Stimulated activated CD8-positive, alpha-beta memory T cell treated with anti-CD3 and anti-CD28 coated beads, Interleukin-4, amount 100 ng/mL, for 1 hour (primary cell): ENCODE measurements at places on chromosomes 5 and 9.

- DNase-seq: no peak
Observed at GRCh38 chr5:67303356-67303755, 106.8 kb upstream of the CD180 start.

- no peak for DNase-seq
Observed at GRCh38 chr5:67363180-67363709, 166.6 kb upstream of the CD180 start.

DNA sequence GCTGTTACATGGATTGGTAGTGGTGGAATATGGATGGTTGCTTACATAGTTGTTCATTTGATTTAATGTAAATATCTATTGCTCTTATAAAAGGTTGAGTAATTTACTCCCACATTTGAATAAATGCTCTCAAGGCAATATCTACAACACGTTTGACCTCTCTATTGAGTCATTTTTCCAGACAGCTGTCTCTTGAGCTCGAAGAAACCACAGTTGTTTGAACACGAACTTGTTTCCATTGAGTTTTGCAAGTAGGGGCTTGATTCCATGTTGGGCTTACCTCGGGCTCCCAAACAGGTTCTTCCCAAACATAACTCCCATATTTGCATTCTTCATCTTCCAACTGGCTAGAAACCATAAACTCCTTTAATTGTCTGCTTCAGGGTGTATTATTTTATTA, 115.0 kb upstream of the HMHB1 start:
- DNase-seq: no peak

- no peak for DNase-seq
Observed at GRCh38 chr9:18922161-18922885, 110.7 kb downstream of the SAXO1 start.

GRCh38 chr9:33820231-33820745, 3.3 kb downstream of the UBE2R2 start:
- DNase-seq: no peak

DNA sequence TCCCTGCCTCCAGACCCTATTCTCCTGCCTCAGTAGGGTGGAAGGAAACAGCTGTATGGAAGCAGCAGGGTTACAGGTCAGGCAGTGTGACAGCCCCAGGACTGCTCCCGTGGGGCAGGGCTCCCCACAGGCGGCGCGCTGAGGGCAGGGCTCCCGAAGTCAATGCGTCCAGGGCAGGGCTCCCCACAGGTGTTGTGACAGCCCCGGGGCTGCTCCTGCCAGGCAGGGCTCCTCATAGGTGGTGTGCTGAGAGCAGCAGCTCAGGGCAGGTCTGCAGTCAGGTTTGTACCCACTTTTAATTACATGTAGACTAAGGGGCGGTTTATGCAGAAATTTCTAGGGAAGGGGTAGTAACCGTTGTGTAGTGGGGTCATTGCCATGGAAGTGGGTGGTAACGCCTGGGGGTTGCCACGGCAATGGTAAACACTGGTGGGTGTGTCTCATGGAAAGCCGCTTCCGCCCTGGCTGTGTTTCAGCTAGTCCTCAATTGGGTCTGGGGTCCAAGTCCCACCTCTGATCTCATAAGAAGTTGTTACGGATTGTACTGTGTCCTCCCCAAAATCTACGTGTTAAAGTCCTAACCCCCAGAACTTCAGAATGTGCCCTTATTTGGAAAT, 16.7 kb upstream of the TERT start:
- no peak for DNase-seq

DNA sequence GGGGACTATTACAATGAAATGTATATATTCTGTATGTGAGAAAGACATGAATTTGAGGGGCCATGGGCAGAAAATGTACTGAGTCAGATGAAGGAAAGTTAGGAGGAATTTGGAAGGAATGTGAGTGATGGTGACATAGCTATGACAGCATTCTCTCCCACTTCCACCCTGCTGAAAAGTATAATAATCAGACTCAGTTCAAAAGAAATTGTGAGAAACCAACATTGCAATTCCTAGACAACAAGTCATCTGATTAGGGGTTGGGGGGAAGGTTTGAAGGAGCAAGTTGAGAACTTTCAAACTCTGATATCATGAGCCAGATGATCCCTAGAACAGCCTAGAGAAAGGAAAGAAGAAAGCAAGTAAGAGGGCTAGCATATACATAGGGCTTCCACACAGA, 370.6 kb downstream of the DMRTA1 start:
- DNase-seq: no peak

DNA sequence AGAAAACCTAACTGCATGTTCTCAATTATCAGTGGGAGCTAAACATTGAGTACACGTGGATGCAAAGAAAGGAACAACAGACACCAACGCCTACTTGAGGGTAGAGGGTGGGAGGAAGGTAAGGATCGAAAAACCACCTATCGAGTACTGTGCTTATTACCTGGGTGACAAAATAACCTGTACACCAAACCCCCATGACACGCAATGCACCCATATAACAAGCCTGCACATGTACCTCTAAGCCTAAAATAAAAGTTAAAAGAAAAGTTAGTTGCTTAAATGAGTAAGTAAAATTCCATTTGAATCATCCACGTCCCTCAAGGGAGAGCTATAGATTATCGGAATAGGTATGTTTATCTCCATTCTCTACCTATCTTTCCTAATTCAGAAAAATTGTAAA, 210.2 kb upstream of the ADCY2 start:
- DNase-seq: no peak

- DNase-seq: peak; percentile 44
Observed at GRCh38 chr9:130128733-130129431, 43.3 kb upstream of the NCS1 start.

GRCh38 chr9:82273121-82273520, 284.5 kb downstream of the SPATA31D1 start:
- no peak for DNase-seq

DNA sequence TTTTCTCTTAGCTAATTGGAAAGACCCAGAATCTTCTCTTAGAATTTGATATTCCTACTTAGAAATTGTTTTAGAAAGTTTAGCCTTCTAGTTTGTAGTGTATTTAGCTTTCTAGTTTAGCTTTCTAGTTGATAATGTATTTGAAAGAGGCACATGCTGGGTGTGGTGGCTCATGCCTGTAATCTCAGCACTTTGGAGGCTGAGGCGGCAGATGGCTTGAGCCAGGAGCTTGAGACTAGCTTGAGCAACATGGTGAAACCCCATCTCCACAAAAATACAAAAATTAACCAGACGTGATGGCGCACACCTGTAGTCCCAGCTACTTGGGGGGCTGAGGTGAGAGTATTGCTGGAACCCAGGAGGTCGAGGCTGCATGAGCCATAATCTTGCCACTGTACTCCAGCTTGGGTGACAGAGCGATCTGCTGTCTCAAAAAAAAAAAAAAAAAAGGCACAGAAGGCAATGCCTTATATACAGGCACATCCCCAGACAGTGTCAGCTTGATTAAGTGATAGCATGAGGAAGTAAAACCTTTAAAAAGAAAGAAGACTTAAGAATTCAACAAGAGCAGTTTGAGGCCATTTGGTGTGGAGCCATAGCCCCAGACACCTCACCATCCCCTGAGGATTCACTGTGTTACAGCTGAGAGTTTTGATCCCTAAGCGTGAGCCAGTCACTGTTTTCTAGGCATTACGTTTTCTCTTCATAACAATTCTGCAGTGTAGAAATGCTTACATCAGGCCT, 34.6 kb downstream of the ZSWIM6 start:
- DNase-seq: no peak

- DNase-seq: no peak
Observed at GRCh38 chr5:150945947-150946346, 41.2 kb upstream of the ZNF300 start.

GRCh38 chr5:84791138-84791537, 406.5 kb upstream of the EDIL3 start:
- DNase-seq: no peak

DNA sequence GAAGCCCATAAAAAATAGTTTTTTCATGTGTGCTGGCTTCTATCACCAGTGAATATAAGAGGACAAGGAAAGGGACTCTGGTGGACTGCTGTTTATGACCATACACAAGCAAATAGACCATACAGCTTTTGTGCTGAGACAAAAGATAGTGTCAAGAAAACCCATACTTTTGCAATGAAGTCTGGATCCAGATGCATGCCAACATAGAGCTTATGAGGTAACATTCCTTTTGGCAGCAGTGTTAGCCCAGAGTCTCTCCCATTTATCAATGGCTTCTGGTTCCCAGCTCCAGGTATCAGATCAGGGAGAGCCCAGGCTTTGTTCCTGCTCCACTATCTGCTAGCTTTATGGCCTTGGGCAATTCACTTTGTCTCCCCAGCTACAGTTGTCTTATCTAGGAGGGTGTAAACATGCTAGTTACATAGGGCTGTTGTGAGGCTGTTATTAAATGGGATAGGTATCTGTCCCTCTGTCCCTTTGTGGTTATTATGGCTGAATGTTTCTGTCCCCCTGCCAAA, 55.6 kb downstream of the CCDC192 start:
- DNase-seq: no peak

DNA sequence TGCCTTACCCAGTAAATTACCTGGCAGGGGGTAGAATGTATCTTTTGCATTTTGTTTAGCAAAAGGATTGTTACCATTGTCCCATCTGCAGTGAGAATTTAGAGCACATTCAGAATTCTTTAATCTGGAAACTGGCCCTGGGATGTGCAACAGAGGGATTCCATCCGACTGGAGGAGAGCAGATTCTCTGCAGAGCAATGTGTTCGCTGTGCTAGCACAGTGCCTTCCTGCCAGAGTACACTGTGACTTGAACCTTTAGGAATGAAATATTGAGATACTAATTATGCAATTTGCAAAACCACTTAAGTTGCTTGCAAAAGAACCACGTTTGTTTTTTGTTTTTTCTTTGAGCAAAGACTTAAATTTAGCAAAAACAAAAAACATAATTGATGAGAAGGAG, 22.5 kb upstream of the DMRT1 start:
- no peak for DNase-seq

DNA sequence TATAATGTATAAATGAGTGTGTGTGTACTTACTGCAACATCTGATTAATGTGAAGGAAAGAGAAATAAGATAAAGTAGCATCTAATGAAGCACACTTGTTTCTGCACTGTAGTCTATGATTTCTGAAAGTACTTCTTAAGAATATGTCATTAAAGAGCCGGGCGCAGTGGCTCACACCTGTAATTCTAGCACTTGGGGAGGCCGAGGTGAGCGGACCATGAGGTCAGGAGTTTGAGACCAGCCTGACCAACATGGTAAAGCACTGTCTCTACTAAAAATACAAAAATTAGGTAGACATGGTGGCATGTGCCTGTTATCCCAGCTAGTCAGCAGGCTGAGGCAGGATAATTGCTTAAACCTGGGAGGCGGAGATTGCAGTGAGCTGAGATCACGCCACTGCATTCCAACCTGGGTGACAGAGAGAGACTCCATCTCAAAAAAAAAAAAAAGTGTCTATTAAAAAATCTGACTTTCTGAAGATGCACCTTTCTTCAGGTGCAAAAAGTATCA, 556.9 kb downstream of the PTPRD start:
- no peak for DNase-seq

DNA sequence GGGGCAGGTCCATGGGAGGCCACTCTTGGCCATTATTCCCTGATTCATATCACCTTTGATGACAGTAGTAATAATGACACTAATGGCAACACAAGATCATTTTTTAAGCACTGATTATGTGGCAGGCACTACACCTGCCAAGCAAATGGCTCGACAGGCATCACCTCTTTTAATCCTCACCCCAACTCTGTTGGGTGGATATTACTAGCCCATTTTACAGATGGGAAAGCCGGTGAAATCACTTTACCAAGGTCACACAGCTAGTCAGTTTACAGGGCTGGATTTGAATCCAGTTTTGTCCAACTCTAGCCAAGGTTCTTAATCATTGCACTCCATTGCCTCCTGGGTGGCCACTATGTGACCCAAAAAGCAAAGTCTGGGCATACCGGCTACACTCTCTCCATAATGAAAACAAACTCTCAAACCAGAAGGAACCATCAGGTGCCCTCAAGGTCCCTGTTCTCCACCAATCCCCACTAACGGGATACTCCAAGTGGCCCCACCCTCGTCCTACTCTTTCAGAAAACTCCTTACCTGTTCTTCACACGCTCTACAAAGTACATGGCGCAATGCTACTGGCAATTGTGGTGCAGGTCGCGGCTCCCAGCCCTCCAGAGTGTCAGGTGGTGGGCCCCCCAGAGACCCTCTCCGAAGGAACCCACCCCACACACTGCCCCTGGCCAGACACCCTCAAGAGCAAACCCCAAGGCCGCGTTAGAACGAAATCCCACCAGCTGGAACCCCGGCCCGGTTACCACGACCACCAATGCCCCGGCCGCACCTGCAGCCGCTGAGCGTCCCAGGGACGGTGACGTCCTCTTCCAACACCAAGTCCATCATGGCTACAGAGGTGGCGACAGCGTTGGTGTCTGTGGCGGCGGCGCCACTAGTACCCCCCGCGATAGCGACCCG, 572 bp downstream of the CDK5RAP2 start:
- no peak for DNase-seq

DNA sequence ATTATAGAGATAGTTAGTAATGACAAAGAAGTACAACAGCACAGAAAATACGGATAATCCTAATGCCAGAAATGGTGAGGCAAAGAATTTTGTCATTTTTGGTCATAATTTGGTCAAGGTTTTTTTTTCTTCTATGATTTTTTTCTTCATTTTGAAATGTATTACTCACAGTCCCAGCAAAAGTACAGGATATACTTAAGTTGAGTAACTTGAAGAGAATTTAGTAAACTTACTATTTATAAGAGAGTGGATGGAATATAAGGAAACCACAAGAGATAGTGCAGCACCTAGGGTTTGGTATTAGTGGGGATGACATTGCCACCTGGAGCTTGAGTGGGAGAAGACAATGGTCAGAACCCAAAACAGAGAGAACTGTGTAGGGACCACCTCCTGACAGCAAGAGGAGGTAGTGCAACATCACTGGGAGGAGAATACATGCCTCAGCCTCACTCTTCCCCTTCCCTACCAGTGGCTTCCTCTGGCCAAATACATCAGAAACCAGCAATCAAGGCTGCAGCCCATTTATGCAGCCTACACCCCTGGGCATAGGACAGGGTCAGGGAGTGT, 434.5 kb upstream of the TRPC7 start:
- DNase-seq: no peak

DNA sequence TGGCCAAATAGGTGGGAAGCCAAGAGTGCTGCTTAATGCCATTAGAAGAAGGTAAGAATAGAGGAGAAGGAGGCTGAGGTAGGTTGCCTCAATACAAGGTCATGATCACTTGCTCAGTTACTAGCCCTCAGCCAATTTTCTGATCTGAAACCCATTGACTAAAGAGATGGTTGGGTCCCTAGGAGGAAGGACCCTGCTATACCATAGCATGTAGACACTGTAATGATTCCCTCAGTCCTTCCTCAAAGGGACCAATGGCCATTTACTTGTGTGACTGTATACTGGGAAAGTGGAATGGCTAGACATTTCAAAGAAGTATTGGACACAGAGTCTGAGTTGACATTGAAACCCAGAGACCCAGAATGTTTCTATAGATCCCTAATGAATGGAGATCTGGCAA, 108.5 kb upstream of the MAP1B start:
- DNase-seq: no peak
